ENCODE measurements at places on chromosomes 11 and 22.
A peak's percentile ranks its signal among the peaks of the same experiment; 100 is the strongest.

DNA sequence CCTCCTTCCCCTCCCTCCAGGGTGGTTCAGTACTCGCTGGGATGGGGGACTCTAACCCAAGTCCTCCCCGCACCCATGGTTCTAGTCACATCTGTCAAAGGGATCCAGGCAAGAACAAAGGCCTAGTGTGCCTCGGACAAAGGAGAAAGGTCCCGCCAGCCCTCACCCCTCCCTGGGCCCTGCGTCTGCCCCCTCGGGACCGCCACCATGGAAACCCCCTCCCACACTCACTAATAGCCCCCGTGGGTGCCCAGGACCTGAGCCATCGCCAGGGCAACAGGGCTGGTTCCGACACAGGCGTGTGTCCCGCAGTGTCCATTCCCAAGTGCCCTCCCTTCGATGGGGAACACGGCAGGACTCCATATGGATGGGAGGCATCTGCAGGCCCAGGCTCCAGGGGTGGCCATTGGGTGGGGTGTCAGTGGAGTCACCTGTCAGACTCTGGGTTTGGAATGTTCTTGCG, 5.1 kb upstream of the CARNS1 start:
- no peak for DNase-seq

GRCh38 chr11:110311783-110312579, 15.6 kb upstream of the RDX start:
- no peak for DNase-seq

DNA sequence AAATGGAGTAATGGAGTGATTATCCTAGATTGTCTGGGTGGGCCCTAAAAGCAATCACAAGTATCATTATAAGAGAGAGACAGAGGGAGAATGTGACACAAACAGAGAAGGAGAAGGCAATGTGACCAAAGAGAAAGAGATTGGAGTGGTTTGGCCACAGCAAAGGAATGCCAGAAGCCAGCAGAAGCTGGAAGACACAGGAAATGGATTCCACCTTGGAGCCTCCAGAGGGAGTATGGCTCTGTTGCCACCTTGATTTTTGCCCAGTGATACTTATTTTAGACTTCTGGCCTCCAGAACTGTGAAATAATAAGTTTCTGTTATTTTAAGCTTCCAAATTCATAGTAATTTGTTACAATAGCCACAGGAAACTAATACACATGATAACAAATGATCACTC, 36.8 kb upstream of the OR5P2 start:
- no peak for DNase-seq

- no peak for DNase-seq
These were observed 435.3 kb downstream of the SOX6 start for GRCh38 chr11:15920856-15921629.

GRCh38 chr11:112392904-112393303, 132.2 kb upstream of the PLET1 start:
- no peak for DNase-seq

DNA sequence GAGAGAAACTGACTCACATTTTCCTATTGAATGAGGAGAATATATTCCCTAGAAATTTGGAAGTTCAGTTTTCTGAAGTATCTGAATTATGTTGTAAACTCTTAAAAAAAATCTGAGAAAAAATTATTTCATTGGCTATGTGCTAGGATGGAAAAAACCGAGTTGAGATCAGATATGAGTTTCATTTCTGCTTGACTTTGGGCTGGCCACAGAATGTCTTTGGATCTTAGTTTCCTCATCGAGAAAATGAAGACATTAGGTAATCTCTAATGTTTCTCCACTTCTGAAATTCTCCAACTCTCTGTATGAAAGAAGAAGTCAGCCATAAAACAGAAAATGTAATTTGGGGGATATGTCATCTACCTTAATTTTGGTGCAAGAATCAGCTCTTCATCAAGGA, 28.8 kb downstream of the SLN start:
- no peak for DNase-seq

DNA sequence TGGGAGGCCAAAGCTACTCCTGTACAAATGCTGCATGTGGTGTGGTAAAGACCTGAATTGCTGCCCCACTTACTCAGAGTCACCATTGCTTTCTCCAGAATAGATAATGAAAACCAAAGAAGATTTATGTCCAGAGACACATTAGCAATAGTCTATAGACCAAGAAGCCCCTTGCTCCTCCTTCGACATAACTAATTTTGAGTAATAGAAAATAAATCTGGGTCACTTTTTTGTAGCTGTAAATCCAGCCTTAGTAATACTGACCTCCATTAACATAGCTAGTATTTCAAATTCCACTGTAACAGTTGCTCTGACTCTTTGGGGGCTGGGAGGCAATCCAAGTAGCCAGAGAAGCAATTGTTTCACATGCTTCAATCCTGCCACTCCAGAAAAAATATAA, 145.9 kb downstream of the MAML2 start:
- no peak for DNase-seq

DNA sequence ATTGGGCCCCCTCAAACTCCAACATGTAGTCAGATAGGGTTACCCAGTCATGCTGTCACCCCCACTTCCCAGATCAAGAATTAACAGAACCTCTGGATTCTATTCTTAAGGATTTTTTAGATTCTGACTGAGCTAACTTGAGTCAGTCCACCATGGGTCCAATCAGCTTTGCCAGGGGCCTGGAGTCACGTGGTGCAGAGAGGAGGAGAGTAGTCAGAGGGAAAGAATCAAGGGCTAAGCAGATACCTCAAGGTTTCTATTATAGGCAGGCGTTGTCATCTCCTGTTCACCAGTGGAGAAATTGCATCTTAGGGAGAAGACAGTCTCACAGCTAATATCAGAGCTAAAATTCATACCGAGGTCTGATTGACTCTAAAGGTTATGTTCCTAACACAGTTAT, 28.2 kb downstream of the FZD4 start:
- DNase-seq: no peak

GRCh38 chr22:42282252-42282942, 11.9 kb upstream of the TCF20 start:
- no peak for DNase-seq

GRCh38 chr11:131999955-132000354, 629.5 kb downstream of the NTM start:
- no peak for DNase-seq

- no peak for DNase-seq
These were observed 11.9 kb upstream of the MDK start for GRCh38 chr11:46369458-46370152.

- no peak for DNase-seq
These were observed 31.0 kb upstream of the CD5 start for GRCh38 chr11:61071208-61071681.

GRCh38 chr22:29690476-29690875, 29.3 kb upstream of the CABP7 start:
- no peak for DNase-seq

GRCh38 chr11:26828288-26828687, 106.4 kb upstream of the SLC5A12 start:
- DNase-seq: no peak

- no peak for DNase-seq
These were observed 970 bp downstream of the CAT start for GRCh38 chr11:34439610-34440198.

DNA sequence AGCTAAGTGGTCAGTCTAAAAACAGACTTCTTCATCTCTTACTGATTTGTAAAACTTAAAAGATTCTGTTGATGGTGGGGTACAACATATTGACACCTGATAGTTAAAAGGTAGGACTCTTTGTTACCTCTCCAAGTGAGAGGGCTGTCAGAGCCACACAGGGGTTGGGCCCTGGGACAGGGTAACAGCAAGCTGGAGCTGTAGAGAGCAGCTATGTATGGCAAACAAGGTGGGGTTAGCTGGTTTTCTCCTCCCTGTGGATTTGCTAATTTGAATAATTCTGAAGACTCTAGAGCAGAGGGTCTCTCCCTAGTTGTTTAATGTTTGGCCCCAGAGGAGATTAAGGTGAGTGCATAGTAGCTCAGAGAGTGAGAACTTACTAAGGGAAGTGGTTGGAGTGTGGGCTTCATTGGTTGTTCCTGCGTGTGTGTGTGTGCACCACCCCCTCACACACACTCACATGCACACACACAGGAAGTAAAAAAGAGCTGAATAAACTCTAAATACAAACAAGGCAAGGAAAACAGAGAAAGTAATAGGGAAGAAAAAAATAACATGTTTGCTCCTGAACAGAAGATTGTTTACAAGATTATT, 9.2 kb upstream of the GAS2 start:
- DNase-seq: no peak

DNA sequence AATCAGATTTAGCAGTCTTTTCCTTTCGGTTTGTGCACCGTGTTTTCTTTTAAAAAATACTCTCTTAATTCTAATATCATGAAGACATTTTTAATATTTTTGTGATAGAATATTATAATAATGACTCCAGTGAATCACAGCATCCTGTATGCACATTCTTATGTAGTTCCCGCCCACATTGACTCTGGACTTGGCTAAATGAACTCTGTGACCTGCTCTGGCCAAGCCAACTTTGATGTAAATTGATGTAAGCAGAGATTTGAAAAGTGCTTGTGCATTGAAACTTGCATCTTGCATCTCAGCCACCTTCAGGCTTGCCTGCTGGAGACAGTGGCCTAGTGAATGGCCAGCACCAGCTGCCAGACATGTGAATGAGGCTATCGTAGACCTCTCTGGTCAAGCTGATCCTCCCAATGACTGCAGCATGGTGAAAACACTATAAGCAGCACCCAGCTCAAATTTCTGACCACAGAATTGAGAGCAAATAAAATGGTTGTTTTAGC, 29.2 kb upstream of the PGM2L1 start:
- no peak for DNase-seq

DNA sequence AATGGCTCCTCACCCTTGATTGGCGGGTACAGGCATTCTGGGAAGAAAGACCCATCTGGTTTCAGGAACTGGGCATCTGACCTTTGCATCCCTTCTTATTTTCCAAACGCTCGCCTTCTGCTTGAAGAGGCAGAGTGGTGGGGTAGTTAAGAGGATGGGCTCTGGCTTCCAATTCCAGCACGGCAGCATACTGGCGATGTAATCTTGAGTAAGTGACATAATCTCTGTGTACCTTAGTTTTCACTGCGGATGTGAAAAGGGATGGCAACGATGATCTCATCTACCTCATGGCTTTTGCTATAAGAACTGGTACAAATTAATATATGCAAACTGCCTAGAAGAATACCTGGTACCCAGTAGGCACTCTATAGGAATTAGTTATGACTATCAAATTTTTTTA, 10.0 kb upstream of the TIMP3 start:
- DNase-seq: no peak

DNA sequence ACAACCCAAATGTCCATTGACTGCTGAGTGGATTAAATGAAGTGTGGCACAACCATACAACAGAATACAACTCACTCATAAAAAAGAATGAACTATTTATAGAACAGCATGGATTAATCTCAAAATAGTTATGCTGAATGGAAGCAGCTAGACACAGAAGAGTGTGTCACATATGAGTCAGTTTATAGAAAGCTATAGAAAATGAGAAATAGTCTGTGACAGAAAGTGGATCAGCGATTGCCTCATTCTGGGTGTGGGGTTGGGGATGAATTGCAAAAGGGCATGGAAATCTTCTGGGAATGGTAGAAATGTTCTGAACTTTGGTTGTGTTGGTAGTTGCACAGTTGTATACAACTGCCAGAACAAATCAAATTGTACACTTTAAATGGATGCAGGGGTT, 37.4 kb downstream of the PRR5L start:
- DNase-seq: no peak

DNA sequence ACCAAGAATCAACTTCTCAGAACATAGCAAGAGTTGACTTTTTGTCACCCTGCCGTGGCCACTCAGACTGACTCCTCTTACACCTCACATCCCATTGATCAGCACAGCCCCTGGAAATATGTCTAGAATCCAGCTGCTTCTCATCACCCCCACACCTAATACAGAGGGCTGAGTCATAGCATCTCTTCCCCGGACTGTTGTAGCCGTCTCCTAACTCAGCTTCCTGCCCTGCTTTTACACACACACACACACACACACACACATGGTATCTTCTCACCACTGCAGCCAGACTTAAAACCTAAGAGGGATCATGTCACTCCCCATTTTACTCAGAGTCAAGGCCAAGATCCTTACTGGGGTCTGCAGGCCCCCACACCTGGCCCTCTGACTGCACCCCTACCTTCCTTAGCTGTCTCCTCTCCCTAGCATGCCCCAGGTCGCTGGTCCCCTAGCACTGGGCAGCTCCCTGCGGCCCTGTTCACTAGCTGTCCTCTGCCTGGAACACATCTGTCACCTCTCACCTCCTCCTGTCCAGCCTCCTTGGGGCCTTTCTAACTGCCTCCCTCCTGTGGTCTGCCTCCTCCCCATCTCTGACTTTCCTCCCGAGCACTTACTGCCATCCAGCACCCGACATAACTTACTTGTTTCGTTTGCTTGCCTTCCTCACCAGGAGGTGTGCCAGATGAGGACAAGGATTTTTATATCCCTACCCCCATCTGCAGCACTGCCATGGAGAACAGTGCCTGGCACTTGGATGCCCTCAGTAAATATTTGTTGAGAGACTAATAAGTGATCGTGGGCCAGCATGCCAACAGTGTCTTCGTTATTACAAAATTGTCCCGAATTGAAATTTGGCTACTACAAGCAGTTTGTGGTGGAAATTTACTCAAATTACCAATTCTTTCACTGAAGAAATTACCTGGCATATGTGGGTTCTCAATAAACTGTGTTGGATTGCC, 61.9 kb downstream of the BMAL1 start:
- peak; percentile 68 for DNase-seq

DNA sequence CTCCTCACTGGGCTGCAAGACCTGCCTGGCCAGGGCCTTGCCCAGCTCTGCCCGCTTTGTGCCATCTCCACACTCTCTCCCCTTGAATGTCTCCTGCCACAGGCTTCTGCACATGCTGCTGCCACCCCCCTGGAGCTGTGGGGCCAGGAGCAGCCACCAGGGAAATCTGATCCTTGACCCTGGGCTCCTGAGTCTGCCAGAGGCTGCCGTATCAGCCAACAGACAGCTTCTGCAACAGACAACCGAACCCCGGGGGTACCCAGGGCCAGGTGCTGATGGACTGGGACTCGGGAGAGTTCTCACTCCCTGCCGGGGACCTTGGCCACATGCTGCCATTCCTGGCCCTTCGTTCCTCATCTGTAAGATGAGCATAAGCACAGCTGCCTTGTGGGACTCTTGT, 3.3 kb upstream of the PPARA start:
- no peak for DNase-seq

DNA sequence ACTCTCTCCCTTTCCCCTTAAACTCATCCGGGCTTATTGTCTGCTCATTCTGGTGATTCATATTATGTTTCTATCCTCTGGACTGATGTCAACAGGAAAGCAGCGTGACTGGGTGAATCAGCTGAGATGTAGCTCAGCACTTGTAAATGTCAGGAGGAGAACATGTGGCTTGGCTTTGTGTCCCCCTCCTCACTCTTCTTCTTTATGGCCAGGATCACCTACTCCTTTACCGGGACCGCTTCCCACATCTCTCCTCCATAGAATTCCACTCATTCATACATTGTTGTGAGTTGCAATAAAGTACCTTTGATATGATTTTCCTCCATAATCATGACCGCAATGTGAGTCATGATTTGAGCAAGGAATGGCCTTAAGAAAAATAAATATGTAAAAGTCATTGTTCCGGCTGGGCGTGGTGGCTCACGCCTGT, 15.8 kb upstream of the SYN3 start:
- peak; percentile 8 for DNase-seq
